Left lung (tissue), 14 donors: ENCODE measurements at places on chromosomes 16 and 17. TPM values are rescaled to one million over a fixed set of nuclear protein-coding genes. Genes with fewer than 3 reads are reported as not detected.

Gene GUCY2D
- 0.34 TPM for polyA plus RNA-seq

DNA sequence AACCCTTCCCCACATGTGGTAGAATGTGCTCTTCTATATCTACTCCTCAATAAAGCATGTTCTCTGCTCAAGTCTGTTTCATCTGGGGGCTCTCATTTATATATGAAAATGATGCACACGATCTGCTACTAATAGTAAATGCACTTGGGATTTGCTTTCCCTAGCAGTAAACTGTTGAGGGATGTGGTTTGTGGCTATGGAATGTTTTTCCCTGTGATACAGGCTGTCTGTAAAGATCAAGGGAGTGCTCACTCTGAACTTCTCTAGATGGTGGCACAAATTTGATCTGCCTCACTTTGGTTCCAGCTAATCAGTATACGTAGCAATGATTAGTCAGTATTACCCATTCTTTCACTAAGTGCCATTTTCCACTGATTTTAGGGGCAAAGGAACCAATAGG is 18.8 kb downstream of the TAC4 start:
- DNase-seq = no peak

Gene MSLN
- polyA plus RNA-seq = 14.5 TPM

DNA sequence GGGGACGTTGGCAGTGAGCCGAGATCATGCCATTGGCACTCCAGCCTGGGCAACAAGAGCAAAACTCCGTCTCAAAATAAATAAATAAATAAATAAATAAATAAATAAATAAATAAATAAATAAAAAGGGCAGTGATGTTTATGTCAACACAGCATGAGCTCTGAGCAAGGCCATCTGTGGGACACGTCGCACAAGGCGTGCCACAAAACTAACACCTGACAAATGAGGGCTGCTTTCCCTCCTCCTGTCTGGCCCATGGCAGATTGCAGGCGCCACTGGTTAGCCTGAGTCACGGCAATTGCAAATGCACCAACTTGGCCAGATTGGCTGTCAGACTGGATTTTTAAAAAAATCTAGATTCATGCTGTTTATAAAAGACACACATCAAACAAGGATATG is 25.9 kb upstream of the SPNS3 start:
- no peak for DNase-seq

- DNase-seq = no peak
These were observed 5.1 kb upstream of the CALCOCO2 start for GRCh38 chr17:48825446-48826381.

DNA sequence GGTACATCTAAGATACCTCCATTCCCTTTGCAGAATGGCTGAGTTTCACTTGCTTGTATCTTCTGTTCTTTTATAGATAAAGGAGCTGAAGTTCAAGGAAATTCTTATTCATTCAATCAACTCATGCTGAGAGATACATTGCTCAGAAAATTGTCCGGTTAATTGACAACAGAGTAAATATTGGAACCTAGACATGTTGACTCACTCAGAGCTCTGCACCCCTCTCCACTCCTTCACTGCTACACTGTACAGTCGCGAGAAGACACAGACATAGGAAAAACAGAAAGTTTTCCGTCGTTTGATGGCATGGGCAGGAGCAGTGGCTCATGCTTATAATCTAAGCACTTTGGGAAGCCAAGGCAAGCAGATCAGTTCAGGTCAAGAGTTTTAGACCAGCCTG is 690.5 kb upstream of the SOX9 start:
- no peak for DNase-seq

GRCh38 chr16:89828870-89829629 is 775 bp downstream of the SPIRE2 start:
- no peak for DNase-seq

- DNase-seq = no peak
These were observed 533.9 kb upstream of the CDH11 start for GRCh38 chr16:65655802-65656201.

DNA sequence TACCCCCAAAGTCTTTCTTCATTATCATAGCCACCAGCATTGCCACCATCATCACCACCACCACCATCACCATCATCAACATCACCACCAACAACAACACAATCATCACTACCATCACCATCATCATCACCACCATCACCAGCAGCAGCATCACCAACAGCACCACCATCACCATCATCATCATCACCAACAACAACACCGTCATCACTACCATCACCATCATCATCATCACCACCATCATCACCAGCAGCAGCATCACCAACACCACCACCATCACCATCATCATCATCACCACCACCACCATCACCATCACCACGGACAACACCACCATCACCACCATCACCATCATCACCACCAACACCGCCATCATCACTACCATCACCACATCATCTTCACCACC is 500 bp upstream of the TMEM114 start:
- DNase-seq = no peak

Gene IGFALS
- 2.0 TPM for polyA plus RNA-seq

- DNase-seq = no peak
These were observed 1.2 kb upstream of the KATNB1 start for GRCh38 chr16:57734308-57734924.

GRCh38 chr17:75697651-75698291 is 23.5 kb upstream of the ITGB4 start:
- peak; percentile 36 for DNase-seq

GRCh38 chr17:76689859-76690258 is 20.9 kb downstream of the MXRA7 start:
- no peak for DNase-seq

GRCh38 chr17:1907216-1907631 is 77.4 kb downstream of the RPA1 start:
- no peak for DNase-seq

DNA sequence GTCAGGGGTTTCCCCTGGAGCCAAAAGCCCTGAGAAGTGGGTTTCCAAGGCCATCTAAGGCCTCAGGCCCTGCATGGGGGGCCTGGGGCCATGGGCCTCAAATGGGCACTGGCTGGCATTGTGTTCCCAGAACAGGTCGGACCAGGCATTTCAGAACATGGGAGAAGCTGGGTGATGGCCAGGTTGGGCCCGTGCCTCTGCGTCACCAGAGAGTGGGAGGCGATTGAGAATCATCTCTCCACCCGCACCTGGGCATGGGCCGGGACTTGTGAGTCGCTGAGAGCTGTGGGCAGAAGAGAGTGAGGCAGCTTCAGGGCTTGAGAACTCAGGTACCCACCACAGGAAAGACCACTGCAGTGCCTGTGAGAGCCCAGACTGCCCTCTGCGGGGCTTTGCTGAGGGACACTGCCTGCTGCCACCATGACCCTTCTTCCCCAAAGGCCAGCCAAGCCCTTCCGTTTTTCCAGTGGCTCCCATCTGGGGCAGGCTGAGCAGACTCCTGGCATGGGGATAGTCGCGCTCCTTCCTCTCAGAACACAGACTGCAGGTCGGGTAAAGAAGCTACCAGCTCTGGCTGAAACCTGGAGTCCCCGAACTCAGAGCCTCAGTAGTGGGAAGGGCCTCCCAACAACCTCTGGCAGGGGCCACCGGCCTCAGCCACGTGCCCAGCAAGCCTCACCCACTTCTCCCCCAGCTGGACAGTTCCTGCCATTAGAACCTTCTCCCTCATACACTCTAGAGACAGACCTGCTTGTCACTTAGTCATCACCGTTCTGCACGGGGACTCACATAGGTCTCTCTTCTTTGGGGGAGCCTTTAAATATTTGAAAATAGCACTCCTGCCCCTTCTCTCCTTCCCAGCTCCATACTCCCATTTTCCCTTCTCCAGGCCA is 1.6 kb downstream of the RAB11FIP4 start:
- DNase-seq = no peak

Gene ZSCAN10
- polyA plus RNA-seq = not detected

- DNase-seq = peak; percentile 65
These were observed 1.8 kb downstream of the RAI1 start for GRCh38 chr17:17682737-17683680.

DNA sequence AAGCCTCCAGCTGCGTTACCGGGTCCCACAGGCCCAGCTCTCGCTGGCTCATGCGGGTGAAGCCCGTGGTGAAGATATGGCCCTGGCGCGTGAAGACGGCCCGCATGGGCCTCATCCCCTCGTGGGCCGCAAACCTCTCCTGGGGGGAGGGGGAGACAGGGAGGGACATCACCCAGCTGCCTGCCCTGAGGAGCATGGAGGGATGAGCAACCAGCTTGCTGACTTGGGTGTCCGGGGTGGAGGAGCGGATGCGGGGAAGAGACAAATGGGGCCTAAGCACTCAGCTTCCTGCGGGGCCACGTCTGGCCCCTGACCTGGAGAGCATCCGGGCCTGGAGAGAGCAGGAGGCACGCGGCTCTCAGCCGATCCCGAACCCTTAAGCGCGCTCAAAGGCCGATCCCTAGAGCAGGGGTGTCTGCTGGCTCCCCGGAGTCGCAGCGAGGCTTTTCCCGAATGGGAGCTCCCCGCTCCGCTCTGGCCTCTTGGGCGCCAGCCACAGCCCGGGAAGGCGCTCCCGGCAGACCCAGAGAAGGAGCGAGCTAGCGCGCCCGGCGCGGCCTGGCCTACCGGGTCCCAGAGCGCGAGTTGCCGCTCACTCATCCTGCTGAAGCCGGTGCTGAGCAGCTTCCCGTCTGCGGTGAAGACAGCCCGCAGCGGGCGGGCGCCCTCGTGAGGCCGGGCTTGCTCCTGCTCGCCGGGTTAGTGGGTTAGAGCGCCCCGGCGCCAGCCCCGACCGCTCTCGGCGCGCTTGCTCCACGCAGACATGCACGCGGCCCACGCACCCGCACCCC is 5.0 kb downstream of the CORO6 start:
- no peak for DNase-seq

Gene ZFPM1
- polyA plus RNA-seq = 4.2 TPM

GRCh38 chr16:4700380-4700996 is 7.1 kb downstream of the NUDT16L1 start:
- DNase-seq = no peak

Gene DPEP2
- 3.4 TPM for polyA plus RNA-seq

GRCh38 chr17:49387498-49388289 is 25.6 kb upstream of the ZNF652 start:
- no peak for DNase-seq

Gene AXIN2
- polyA plus RNA-seq = 58.9 TPM

Gene ACSM5
- polyA plus RNA-seq = 0.57 TPM
